ENCODE measurements at places on chromosomes 13 and 19.

DNA sequence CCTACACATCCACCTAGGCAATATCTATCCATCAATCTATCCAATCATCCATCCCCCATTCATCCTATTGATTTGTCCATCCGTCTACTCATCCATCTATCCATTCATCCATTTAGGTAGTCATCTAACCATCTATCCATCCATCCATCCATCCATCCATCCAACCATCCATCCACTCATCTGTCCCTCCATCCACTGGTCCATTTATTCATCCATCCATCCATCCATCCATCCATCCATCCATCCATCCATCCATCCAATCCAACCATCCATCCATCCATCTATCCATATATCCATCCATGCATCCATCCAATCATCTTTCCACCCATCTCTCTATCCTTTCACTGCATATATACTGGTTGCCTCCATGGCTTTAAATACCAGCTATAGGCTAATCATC, 3.9 kb downstream of the KLK13 start:
- H3K4me3 ChIP-seq, result no peak overlapping the region
- H3K4me1 ChIP-seq, result peaks cover 26% of the 10 kb centered on the region
- no peaks in the 10 kb centered on the region for H3K36me3 ChIP-seq
- no peak for DNase-seq

DNA sequence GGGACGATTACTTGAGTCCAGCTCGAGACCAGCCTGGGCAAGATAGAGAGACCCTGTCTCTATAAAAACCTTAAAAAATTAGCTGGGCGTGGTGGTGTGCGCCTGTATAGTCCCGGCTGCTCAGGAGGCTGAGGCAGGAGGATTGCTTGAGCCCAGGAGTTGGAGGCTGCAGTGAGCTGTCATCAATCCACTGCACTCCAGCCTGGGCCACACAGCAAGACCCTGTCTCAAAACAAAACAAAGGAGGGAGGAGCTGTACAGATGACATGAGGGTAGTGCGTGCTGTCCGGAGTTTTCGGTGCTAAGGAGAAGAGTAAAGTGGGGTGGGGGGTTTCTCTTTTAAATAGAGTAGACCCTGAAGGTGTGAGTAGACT, 22.6 kb downstream of the HDGFL2 start:
- no peaks in the 10 kb centered on the region for H3K27me3 ChIP-seq
- H3K36me3 ChIP-seq, result peaks cover 79% of the 10 kb centered on the region
- no peak overlapping the region for H3K27ac ChIP-seq
- no peaks in the 10 kb centered on the region for H3K4me1 ChIP-seq
- H3K4me3 ChIP-seq, result no peak overlapping the region

GRCh38 chr13:41674246-41674645, 216.9 kb downstream of the RGCC start:
- H3K27me3 ChIP-seq, result no peaks in the 10 kb centered on the region
- H3K27ac ChIP-seq, result no peak overlapping the region
- no peak for DNase-seq

DNA sequence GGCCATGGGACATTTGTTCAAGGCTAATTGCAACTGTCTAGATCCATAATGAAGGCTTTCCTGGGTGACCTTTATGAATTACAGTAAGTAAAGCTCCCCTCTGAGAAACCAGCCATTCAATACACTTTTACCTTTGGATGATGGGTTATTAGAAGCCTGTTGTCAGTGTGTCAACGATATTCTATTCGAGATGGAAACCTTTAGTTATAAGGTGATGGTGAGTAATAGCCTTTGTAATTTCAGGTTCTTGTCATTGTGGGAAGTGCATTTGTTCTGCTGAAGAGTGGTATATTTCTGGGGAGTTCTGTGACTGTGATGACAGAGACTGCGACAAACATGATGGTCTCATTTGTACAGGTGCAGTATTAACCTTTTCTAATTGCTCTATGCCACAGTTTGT, 261.7 kb downstream of the ITGBL1 start:
- H3K36me3 ChIP-seq, result no peaks in the 10 kb centered on the region
- H3K27me3 ChIP-seq, result no peaks in the 10 kb centered on the region
- H3K4me1 ChIP-seq, result no peaks in the 10 kb centered on the region
- no peak overlapping the region for H3K27ac ChIP-seq
- H3K4me3 ChIP-seq, result no peak overlapping the region
- DNase-seq, result no peak

- no peak for DNase-seq
- H3K4me3 ChIP-seq, result no peak overlapping the region
- no peak overlapping the region for H3K27ac ChIP-seq
- no peaks in the 10 kb centered on the region for H3K36me3 ChIP-seq
- H3K27me3 ChIP-seq, result no peaks in the 10 kb centered on the region
Measured at GRCh38 chr13:94140027-94140426, 339.5 kb downstream of the DCT start.

- H3K4me1 ChIP-seq, result peaks cover 73% of the 10 kb centered on the region
- no peak for DNase-seq
Measured at GRCh38 chr19:1250437-1251260, 2.3 kb downstream of the MIDN start.

GRCh38 chr13:32073180-32073864, 41.7 kb downstream of the FRY start:
- no peak overlapping the region for H3K27ac ChIP-seq
- no peaks in the 10 kb centered on the region for H3K4me1 ChIP-seq
- no peaks in the 10 kb centered on the region for H3K36me3 ChIP-seq
- DNase-seq, result no peak
- H3K4me3 ChIP-seq, result no peak overlapping the region

DNA sequence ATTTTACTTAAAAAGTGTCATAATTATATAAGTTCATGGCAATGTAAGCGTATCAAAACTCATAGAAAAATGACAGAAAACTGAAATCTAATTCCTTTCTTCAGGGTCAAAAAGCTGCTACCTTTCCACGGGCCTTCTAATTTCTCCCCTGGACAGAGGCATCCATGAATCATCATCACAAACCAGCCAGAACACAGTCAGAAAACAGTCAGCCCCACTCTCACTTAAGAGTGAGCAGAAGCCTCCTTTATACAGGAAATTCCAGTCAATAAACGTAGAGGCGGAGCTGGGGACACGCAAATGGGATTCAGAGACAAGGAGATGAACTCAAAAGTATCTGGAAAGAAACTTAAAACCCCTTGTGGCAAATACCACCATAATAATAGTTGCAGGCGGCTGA, 54.2 kb upstream of the ABCC4 start:
- H3K4me3 ChIP-seq, result no peak overlapping the region
- no peaks in the 10 kb centered on the region for H3K36me3 ChIP-seq
- H3K4me1 ChIP-seq, result no peaks in the 10 kb centered on the region
- DNase-seq, result no peak
- H3K27me3 ChIP-seq, result no peaks in the 10 kb centered on the region

DNA sequence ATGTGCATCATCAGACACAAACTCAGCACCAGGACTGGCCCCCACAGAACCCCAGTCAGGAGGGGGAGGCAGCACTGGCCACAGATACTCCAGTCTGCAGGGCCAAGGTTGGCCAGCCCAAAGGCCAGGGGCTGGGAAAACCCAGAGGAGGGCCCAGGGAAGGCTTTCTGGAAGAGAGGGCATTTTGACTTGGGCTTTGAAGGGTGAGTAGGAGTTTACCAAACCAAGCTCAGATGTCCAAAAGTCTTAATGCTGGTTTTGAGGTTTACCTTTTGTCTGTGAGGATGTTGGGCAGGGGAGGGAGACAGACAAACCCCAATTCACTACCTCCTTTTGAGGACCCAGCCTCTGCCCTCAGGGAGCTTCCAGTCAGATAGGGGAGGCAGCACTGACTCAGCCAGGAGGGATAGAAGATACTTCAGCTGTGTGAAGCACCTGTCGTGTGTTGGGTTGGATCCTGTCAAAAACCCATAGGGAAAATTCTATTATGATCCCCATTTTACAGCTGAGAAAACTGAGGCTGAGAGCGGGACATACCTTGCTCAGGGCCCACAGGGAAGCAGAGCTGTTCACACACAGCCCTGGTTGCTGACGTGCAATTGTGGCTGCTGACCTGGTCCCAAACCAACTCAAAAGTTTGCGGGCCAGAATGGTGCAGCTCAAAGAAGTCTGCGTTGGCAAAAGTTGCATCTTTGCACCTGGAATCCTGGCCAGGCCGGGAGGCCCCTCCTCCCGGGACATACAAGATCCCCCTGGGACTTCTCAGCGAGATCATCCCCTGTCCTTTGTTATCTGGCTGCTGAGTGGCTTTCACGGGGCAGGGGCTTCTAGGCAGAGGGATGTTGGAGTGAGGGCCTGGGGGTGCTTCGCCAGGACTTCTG, 13.1 kb downstream of the CILP2 start:
- H3K27ac ChIP-seq, result no peak overlapping the region
- H3K27me3 ChIP-seq, result peaks cover 39% of the 10 kb centered on the region
- H3K4me1 ChIP-seq, result peaks cover 10% of the 10 kb centered on the region
- no peak overlapping the region for H3K4me3 ChIP-seq
- DNase-seq, result no peak

GRCh38 chr13:24723206-24723605, 40.8 kb upstream of the RNF17 start:
- no peaks in the 10 kb centered on the region for H3K4me1 ChIP-seq
- no peak overlapping the region for H3K27ac ChIP-seq
- no peak overlapping the region for H3K4me3 ChIP-seq
- H3K36me3 ChIP-seq, result no peaks in the 10 kb centered on the region
- H3K27me3 ChIP-seq, result peaks cover 25% of the 10 kb centered on the region

GRCh38 chr19:21082011-21082975, at the start of gene ZNF714:
Gene ZNF714, plus strand, starts transcription at chr19:21082203. Its CDS starts 16,066 bp downstream, at chr19:21098269.
- peak; percentile 93 for DNase-seq
- peaks cover 13% of the 10 kb centered on the region for H3K4me1 ChIP-seq
- peak within 1 kb of the TSS; percentile 87 for H3K27ac ChIP-seq
- H3K4me3 ChIP-seq, result peak within 1 kb of the TSS; percentile 73

DNA sequence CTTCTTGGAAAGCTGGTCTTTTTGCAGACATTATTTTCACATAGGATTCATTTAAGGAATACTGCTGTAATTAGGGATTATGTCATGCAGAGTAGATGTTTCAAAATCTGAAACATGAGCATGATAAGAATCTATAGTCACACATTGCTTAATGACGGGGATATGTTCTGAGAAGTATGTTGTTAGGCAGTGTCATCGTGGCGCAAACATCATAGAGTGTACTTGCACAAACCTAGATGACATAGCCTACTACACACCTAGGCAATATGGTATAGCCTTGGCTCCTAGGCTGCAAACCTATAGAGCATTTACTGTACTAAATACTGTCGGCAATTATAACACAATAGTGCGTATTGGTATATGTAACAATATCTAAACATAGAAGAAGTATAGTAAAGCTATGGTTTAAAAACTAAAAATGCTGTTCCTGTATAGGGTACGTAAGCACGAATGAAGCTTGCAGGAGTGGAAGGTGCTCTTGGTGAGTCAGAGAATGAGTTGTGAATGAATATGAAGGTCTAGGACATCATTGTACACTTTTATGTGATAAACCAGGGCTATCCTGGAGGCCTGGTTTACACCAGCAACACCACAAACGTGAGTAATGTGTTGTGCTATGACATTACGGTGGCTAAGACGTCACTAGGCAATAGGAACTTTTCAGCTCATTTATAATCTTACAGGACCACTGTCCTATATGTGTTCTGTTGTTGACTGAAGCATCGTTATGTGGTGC, 283.1 kb downstream of the MTUS2 start:
- H3K4me1 ChIP-seq, result no peaks in the 10 kb centered on the region
- no peak overlapping the region for H3K4me3 ChIP-seq
- DNase-seq, result no peak
- no peaks in the 10 kb centered on the region for H3K36me3 ChIP-seq

- H3K4me1 ChIP-seq, result no peaks in the 10 kb centered on the region
- H3K27ac ChIP-seq, result no peak overlapping the region
- no peaks in the 10 kb centered on the region for H3K36me3 ChIP-seq
- no peaks in the 10 kb centered on the region for H3K27me3 ChIP-seq
- no peak for DNase-seq
Measured at GRCh38 chr13:62482351-62482750, 1066.7 kb upstream of the PCDH20 start.

- peaks cover 15% of the 10 kb centered on the region for H3K4me1 ChIP-seq
- DNase-seq, result no peak
- H3K36me3 ChIP-seq, result peaks cover 42% of the 10 kb centered on the region
- no peaks in the 10 kb centered on the region for H3K27me3 ChIP-seq
- peak overlapping the region; percentile 92 for H3K4me3 ChIP-seq
Measured at GRCh38 chr19:57633832-57634131, 814 bp downstream of the ZNF211 start.

DNA sequence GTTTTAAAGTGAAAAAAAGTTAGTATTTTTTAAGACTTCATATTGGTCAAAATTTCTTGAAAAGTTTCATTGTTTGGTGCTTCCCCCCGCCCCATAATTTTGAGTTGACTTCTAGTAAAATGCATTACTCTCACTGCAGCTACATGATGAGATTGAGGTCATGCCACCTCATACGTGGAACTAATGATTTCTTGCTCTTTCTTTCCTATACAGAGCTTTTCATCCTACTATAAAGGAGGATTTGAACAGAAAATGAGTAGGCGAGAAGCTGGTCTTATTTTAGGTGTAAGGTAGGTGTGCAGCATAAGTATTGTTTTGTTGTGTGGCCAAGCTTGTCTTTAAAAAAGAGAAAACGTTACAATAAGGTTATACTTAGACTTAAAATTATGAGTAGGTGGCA, 55.0 kb downstream of the DNAJC15 start:
- H3K4me3 ChIP-seq, result no peak overlapping the region
- no peak for DNase-seq
- H3K27ac ChIP-seq, result no peak overlapping the region
- H3K27me3 ChIP-seq, result no peaks in the 10 kb centered on the region
- H3K36me3 ChIP-seq, result no peaks in the 10 kb centered on the region
- H3K4me1 ChIP-seq, result no peaks in the 10 kb centered on the region

DNA sequence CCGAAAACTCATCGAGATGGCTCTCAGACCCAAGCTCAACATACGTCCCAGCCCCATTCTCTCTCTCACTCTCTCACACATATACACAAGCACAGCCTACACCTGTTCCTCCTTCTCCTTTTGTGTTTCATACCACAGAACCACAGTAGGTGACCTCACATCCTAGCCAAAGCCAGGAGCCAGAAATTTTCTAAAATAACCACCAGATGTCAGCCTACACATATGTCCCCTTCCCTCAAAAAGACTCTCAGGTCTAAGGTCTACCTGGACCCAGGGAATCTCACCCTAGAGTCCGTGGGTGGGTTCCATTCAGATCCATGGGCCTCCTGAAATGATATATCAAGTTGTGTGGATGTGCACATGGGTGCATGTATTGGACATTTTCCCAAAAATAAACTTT, 104.2 kb upstream of the IPO5 start:
- H3K36me3 ChIP-seq, result no peaks in the 10 kb centered on the region
- H3K4me3 ChIP-seq, result no peak overlapping the region
- no peaks in the 10 kb centered on the region for H3K27me3 ChIP-seq
- no peaks in the 10 kb centered on the region for H3K4me1 ChIP-seq
- no peak overlapping the region for H3K27ac ChIP-seq

DNA sequence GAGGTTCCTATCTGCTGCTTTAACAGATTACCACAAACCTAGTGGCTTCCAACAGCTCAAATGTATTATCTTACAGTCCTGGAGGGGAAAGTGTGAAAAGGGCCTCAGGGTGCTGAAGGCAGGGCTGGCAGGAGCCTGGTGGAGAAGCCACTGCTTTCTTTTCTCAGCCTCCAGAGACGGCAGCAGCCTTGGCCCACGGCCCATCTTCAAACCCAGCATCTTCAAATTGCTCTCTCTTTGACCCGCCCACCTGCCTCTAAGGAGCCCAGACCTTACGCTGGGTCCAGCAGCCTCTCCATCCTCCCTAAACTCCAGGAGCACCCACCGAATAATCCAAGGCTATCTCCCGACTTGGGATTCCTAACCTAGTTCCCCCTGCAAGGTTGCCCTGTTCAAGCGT, 35.6 kb downstream of the C13orf46 start:
- no peak for DNase-seq
- no peak overlapping the region for H3K4me3 ChIP-seq
- H3K27ac ChIP-seq, result no peak overlapping the region
- peaks cover 11% of the 10 kb centered on the region for H3K4me1 ChIP-seq

GRCh38 chr19:46732966-46733689, 12.7 kb upstream of the FKRP start:
- no peak overlapping the region for H3K27ac ChIP-seq
- peaks cover 30% of the 10 kb centered on the region for H3K4me1 ChIP-seq
- DNase-seq, result peak; percentile 62
- no peaks in the 10 kb centered on the region for H3K27me3 ChIP-seq
